Activated T-cell treated with anti-CD3 and anti-CD28 coated beads, Interleukin-2, amount 50 U/mL, for 24 hours (primary cell): ENCODE measurements at places on chromosomes 13 and 19.

DNA sequence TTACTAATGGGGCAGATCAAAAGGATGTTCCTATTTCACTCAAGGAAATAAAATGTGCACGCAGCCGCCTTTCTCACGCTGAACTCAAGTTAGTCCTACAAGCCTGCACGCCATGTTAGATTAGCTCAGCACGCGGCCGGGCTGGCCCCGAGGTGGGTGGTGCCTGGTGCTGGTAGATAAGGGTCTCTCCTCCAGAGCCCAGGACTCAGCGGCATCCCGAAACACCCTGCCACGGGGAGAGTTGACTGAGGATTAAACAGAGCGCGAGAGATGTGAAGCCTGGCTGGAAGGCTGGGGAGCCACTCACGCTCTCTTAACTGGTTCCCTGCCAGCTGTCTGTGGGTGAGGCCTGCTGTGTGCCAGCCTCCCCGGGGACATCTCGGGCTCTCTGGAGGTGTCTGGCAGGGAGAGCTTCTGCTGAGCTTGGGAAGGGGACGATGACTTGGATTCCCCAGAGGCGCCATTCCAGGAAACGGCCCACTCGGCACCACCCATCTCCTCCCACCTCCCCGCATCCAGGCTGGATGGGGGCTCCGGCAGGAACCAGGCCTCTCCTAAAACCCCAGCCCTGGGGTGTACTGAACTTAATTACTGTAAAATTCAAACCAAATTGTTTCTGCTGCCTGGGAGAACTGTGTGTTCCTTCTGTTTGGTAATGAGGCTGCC, 122.2 kb downstream of the KDM4B start:
- DNase-seq, result no peak

DNA sequence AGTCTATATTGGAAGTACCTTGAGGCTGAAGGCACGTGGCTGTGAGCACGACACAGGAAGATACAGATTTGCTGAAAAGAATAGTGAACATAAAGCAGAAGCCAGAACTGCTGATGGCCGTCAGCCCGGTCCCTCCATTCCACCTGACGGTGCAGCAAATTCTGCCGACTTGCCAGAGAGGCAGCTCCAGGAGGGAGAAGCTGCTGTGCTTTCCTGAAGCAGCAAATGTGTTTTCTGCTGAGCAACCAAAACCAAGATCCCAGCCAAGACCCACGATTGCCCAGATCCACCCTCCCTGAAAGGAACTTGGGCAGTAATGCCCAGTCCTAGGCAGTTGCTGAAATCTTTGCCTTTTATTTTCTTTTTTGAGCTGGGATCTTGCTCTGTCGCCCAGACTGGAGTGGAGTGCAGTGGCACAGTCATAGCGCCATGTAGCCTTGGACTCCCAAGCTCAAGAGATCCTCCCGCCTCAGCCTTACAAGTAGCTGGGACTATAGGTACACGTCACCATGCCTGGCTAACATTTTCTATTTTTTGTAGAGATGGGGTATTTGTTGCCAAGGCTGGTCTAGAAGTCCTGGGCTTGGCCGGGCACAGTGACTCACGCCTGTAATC, 7.0 kb upstream of the RCN3 start:
- no peak for DNase-seq

DNA sequence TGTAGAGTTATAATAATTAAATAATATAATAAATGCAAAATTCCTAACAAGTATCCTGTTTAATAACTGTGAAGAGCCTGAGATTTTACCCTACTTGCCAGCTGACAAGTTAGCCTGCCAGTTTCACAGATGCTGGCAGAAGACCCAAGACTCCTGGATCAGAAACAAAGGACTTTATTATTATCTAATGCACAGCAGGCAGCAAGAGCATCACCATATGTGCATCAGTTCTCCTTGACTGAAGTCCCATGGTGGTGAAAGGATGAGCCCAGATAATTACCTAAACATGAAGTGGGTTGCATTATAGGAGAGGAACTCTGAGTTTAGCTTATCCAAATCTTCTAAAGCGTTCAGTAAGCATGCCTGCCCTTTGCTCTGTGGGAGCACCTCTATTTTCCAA, 39.1 kb upstream of the MTIF3 start:
- DNase-seq, result no peak

DNA sequence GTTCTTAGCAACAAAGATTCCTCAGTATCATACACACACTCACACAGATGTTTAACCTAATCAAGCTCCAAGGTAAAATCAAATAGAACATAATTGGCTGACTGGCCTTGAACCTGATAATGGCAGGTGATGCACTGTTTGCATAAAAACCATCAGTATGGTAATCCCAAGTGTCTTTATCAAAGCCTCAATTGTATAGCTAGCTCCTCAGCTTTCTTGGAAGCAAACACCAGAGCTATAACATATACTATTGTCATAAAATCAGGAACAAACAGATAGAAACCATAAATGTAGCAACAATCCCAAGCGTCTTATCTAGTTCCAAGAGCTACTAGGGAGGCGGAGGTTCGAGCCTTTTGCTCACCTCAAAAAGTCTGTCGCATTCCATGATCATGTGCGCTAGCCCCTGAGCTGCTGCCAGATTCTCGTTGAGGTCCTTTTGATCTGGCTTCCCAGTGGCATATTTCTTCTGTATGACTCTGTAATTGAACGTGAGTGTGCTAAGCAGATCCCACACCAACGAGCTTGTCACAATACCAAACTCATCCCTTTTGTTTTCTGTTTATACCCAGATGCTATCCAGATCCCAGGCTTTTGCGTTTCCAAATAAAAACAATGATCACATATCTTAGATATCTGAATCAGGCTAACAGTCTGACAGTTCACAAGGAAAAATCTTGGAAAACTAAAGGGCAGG, 95.3 kb downstream of the KL start:
- no peak for DNase-seq

DNA sequence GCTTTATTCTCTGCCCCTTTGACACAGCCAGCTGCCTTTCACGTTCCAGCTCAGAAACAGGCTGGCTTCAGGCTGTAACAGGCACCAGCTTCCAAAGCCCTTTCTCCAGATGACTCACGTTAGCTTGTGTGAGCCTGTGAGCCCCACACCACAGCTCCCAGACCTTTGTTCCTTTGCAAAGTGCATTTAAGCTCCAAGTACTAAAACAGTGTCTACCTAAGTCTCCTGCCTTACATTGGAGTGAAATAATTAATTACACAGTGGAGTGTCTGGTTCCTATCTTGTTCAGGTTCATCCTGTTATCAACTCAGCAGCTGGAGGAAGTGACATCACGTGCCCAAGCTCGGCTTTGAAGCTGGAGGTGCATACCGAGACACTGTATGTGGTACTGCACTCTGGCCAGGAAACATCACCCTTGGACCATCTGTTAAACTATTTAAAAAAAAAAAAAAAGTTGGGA, 475.8 kb downstream of the FOXO1 start:
- peak; percentile 66 for DNase-seq

DNA sequence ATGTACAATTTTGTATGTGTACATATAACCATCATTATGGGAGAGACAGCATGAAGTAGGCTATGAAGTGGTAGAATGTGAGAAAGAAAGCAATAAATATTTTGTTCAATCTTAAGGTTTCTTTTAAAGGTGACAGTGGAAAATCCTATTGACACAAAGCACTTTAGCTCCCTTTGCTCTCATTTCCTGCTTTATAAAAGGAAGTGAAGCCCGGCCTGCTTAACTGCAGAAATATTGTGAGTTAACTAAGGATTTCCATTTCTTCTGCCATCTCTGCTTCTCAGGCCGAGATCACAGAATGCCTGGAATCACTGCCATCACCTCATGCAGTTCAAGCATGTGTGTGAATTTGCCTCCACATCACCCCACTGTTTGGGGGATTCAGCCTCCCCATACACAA, 83.5 kb downstream of the FRY start:
- no peak for DNase-seq

DNA sequence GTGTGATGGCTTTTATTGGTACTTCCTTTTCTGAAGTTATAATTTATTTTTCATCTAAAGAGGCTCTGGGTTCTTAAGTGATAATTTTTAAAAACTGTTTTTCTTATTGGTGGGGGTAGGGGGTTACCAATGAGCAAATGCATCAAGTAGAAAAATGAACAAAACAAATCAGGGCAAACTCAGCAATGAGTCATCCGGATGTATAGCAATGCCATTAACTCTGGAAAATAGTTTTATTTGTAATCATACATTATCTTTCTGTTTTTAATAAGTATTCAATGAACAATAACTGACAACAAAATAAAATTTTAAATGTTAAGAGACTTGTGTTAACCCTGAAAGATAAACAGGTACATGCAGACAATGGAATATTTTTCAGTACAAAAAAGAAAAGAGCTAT, 67.6 kb downstream of the UFM1 start:
- DNase-seq, result no peak

DNA sequence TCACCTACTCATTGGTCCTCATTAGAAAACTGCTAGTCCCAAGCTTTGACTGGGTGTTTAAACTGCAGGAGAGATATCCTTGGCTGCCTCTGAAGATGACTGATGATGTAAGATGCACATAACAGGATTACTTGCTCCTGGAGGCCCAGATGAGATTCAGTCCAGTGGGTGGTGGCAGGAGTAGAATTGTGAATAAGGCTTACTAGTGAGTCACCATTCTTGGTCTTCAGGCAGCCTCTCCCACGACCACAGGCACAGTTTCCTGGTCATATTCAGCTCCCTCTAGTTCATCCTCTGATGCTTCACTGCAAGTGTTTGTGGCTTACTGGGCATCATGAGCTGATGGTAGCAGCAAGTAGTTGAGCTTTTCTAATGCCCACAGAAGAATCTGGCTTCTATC, 12.1 kb downstream of the SERTM1 start:
- DNase-seq, result no peak

- no peak for DNase-seq
Observed at GRCh38 chr13:41668130-41668757, 210.9 kb downstream of the RGCC start.

GRCh38 chr13:31982540-31982939, 49.0 kb upstream of the FRY start:
- no peak for DNase-seq

- no peak for DNase-seq
Observed at GRCh38 chr13:81762449-81762848, 1421.5 kb upstream of the SPRY2 start.

DNA sequence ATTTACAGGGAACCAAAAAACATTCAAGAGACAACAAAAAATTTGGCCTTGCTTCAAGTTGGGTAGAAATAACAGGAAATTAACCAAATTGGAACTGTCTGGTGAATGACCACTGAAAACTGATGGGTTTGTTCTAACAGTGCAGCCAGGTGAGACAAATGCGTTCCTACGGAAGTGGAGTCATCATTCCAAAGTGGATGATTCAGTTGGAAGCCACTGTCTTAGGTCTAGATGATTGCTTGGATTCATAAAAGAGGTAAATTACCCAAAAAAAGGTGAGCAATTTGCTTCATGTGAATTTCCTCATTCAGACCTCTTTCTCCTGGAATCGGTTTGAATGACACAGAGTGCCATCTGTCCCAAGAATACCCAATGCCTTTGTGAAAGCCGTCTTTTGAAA, 87.1 kb upstream of the IPO5 start:
- DNase-seq, result no peak

GRCh38 chr13:109899316-109899715, 112.9 kb upstream of the IRS2 start:
- DNase-seq, result no peak

DNA sequence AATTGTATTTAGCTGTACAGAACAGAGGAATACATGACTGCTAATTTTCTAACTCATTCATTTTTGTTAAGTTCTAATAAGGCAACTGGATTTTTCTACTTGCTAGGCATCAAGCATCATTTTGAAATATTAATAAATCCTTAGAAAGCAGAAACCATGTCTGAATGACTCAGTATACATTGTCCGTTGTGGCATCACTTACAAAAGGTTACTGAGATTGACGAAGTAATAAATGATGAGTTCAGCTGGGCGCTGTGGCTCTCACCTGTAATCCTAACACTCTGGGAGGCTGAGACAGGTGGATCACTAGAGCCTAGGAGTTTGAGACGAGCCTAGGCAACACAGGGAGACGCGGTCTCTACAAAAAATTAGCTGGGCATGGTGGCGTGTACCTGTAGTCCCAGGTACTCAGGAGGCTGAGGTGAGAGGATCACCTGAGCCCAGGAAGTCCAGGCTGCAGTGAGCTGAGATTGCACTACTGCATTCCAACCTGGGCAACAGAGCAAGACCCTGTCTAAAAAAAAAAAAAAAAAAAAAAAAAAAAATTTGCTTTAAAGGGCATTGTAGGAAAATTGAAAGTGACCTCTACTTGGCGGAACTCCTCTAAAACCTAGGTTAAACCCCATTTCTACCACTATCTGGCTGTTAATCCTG, 36.6 kb downstream of the LHFPL6 start:
- no peak for DNase-seq

DNA sequence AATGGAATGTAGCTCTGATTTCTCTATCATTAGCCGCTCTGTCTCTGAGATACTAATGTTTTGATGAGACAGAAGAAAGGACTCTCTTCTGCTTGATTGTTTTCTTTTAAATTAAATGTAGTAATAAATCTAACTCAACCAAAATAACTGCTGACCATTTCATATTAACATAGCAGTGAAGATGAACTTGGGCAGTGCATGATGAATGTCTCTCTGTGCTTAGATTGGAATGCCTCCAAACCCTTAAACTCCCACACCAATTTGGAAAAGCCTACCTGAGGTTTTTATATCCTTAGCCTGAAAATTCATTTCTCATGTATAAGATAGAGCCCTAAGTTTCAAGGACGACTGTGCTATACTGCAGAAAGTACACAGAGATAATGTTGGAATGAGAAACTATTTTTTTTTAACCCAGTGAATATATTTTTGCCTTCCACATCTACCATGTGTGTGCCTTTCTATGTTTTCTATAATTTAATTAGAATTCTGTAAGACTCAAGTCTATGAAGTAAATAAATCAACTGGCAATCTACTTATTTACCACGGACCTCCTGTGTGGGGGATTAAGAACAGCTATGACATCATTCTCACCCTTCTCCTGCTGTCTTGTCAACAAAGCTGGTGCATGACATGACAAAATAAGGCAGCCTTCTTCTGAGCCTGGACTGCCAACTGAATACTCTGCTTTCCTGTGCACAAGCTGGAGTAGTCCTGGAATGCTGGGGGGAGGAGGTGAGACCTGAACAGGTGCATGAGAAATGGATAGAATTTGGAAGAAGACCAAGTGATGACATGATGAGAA, 155.5 kb downstream of the FGF9 start:
- DNase-seq, result no peak

DNA sequence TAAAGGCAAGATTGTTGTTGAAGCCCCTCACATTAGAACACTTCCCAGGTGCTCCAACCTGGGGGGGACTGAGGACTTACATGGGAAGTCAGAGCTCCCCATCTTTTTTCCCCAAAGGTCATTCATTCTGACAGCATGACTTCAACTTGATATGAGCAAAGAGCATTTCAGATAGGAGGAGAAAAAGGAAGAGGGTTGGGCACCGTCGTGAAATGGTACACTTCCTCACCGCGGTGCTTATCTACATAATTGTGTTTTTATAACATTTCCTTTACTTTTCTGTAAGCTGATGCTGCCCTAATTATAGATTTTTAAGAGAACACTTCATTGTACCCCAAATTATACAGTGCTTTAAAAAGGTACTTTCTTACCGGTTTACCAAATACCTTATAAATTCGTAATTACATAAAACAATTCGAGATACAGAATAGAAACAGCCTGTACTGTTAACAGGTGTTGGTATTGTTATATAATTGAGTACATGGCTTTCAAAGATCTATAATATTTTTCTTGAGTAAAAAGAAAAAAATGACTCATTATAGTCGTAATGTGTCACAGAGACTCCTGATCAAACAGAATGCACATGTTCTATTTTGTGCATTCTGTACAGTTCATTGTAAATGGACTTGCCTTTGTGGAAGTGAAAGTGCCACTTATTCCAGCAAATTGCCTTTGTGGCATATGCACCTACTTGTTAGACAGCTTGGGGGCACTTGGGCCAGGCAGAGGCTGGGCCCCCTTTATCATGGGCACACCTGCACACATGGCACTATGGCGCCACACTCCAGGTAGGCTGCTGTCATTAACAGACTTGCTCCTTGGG, 81.8 kb downstream of the GGACT start:
- DNase-seq, result no peak
